ENCODE measurements at places on chromosomes 3 and 15.

- DNase-seq = no peak
Measured at GRCh38 chr15:71813723-71814470, 3.5 kb downstream of the NR2E3 start.

DNA sequence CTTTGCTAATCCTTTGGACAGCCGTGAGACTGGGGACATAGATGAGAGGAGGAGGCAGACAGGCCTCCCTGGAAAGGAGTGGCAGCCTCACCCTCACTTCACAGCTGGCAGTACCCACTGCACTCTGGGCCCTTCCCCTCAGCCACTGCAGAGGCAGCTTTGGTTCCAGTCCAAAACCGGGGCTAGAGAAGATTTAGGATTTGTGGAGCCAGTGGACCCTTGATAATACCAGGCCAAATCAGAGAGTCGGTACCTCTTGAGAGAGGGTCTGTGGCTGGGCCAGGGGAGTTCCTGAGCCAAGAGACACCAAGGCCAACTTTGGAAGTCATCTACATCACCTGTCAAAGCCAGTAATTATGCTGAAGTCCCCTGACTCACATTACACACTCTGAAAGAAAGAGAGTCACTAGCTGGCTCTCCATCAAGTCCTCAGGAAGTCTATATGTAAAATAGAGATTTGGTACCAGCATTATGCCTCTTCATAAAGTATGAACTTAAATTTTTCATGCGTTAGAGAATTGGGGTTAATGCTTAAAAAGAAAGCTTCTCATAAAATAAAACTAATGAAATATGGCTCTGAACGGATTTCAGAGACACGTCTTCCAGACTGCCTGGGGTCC lies 244.1 kb upstream of the SEMA6D start:
- DNase-seq = no peak

DNA sequence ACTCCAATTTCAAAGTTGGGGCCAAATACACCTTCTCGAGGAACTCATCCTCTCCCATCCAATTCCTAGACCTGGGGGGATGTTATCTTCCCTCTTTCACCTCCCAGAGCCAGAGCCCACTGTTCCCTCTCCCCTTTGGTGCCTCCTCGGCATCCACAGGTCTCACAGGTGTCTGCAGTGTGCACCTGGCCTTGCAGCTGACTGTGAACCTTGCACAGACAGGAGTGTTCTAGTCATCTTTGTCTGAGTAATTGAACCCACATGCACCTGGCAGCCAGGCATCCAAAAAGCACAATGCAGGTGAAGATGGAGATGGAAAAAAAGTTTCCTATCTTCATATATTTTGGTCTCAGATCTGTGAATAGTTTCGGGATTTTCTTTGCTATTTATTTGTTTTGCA lies 30.8 kb downstream of the PCOLCE2 start:
- DNase-seq = no peak

DNA sequence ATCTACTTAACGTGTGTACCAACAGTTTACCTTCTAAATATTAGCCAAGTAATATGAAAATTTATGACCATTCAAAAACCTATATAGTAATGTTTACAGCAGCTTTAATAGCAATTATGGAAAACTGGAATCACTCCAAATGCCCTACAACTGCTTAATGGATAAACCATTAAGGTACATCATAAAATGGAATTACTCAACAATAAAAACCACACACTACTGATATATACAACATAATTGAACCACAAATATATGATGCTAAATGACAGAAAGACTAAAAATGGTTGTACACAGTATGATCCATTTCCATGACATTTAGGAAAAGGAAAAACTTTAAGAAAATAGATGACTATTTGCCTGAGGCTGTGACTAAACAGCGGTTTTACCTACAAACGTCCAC lies 467.1 kb upstream of the EPHA6 start:
- no peak for DNase-seq

GRCh38 chr3:152266221-152266995 lies 2.3 kb upstream of the MBNL1 start:
- DNase-seq = no peak

- no peak for DNase-seq
Measured at GRCh38 chr3:124839896-124840295, 47.3 kb downstream of the ITGB5 start.

DNA sequence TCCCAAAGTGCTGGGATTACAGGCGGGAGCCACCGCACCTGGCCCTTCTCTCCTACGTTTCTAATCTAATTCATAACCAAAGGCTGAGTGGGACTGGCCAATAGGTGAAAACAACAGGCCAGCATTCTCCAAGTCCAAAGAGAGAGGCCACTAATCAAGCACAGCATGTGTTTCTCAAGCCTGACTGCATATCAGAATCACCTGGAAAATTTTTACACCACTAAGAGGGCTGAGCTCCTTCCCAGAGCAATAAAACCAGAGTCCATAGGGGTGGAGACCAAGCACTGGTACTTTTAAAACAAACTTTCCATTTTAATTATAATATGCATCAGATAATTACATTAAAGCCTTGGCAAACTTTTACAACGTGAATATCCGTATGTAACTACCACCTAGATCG lies 254.4 kb downstream of the OPA1 start:
- no peak for DNase-seq

DNA sequence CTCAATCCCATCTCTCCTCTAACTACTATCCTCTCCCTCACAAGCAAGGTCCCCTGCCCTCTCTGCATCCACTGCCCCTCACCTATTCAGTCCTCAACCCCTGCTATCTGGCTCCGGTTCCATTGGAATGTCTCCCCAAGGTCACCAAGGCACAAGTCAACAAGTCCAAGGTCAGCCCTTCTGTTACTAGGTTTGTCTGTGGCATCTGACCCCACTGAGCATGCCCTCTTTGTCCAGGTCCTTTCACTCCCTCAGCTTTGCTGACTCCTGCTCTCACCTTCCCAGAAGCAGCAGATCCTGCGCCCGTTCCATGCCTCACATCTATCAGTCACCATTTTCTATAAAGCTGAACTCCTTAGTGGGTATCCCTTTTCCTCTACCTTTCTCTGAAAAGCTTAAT lies 8.3 kb upstream of the SEMA7A start:
- DNase-seq = no peak

DNA sequence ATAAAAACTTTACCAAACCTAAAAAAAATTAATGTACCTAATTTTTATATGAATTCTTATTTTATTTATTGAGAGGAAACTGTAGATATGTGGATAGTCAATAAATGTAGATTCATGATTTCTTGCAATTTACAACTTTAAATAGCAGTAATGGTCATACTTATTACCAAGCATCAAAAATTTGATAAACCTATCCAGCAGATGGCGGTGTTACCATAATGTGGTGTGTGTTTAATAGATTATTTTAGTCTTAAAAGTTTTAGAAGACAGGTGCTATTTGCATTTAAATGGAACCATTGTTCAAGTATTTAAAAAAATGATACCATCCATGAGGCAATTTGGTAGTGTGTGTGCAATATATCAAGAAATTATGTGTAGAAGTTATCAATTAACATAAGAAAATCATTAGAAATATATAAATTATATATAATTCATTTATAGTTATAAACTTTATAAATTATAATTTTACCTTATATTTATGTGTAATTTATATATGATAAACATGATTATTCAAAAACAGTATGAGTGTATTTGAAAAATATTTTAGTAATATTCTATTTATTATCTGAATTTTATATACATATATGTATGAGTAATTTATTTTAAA lies 176.0 kb upstream of the BCHE start:
- DNase-seq = no peak

GRCh38 chr3:48621461-48621869 lies at the start of gene TMEM89:
Gene TMEM89, minus strand, starts transcription at chr3:48621769. Its CDS starts 13 bp downstream, at chr3:48621756.
- no peak for DNase-seq

GRCh38 chr15:27214961-27215360 lies 244.0 kb downstream of the GABRG3 start:
- no peak for DNase-seq

DNA sequence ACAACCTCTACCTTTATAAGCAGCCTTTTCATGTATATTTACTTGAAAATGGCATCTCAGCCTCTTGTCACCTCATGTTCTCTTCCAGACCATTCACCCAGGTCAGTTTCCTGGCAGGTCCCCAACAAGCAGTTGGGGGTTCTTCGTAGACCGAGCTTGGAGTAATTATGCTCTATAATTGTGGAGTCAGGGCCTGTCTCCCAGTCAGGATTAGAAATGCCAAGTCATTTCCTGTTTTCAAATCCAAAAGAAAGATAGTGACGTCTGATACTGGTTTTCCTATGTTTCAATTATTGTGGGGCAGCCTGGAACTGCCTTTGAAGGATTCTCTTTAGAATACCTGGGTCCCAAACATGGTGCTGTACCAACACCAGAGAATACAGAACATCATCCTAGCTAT lies 430.6 kb downstream of the MECOM start:
- DNase-seq = no peak

GRCh38 chr15:74043425-74044266 lies 38.7 kb downstream of the GOLGA6A start:
- no peak for DNase-seq

DNA sequence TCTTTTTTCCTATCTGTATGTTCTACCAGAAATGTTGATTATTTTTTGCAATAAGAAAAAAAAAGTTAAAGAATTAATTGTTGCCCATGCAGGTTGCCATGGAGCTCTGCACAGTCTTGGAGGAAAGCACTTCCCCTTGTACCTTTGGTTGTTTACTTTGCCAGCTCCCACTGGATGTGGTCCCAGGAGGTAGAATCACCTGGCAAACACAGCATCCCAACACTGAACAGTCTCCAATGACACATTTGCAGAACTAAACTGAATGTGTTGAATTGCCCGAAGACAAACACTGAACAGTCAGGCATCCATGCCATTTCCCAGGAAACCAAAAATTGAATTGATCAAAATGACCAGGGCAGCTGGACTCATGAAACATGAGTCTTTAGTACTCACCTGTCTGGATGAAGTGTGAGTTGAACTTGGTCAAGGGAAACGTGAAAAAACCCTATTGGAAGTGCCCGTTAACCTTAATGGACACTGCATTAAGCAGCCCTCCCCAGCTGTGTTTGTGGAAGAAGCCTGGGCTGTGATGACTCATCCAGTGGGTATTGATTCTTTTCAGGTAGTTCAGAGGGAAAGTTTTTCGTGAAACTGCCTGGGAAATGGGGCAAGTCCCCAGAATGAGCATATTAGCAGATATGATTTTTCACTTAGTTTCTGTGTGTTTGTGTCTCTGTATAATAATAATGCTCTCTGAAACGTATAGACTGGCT lies 284.7 kb upstream of the STT3B start:
- no peak for DNase-seq

DNA sequence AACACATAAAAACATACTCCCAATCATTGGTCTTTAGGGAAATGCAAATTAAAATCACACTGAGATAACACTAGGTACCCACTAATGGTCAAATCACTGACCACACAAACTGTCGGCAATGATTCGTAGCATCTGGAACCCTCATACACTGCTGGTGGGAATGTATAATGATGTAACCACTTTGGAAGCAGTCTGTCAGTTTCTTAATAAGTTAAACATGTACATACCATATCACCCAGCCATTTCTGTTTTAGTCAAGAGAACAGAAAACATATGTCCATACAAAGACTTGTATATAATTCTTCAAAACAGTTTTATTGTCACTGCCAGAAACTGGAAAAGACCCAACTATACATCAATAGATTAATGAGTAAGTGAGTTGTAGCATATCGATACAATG lies 63.3 kb upstream of the LRRC3B start:
- no peak for DNase-seq

- DNase-seq = no peak
Measured at GRCh38 chr3:33313331-33313730, 36.1 kb downstream of the FBXL2 start.

GRCh38 chr3:127768346-127769008 lies 53.8 kb downstream of the MGLL start:
- DNase-seq = no peak

DNA sequence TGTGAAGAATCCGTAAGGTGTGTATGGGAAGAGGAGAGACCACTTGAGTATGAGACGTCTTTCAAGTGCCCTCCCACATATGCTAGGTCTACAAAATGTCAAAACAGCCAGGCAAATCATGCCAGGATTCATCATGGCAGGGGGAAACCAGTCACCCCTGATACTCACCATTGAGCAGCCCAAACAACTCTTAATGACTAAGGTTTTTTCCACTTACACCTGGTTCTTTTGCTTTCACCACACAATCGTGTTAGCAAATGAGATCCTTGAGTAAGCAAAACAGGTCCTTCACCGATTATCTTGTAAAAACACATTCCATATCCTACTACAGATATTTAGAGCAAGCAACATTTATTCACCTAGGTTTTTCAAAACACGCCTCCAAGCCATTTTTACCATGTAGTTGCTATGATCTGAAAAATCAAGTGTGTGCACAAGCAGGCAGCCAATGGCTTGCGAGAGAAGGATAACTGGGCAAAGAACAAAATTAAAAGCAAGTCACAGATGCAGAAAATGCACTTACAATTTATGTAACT lies 177.5 kb upstream of the LPP start:
- no peak for DNase-seq

GRCh38 chr15:41634072-41634626 lies 26.1 kb upstream of the MGA start:
- DNase-seq = no peak

DNA sequence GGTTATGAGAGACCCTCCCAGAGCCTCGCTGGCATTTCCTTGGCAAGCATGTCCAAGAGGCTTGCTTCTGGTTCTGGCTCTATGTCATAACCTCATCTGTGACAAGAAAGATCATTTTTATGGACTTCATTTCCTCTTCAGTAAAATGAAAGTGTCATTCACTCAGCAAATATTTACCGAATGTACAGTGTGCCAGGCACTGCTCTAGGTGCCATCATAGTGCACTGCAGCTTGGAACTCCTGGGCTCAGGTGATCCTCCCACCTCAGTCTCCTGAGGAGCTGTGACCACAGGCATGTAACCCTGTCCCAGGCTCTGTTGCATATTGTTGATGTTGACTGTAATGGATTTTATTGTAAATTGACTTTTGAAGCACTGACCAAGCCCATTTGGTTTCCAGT lies 18.7 kb upstream of the ITPKA start:
- no peak for DNase-seq

GRCh38 chr3:138381413-138381901 lies 33.1 kb downstream of the MRAS start:
- DNase-seq = no peak

GRCh38 chr3:166177130-166177529 lies 339.9 kb upstream of the BCHE start:
- no peak for DNase-seq

GRCh38 chr3:180383332-180384020 lies 218.5 kb upstream of the TTC14 start:
- no peak for DNase-seq

- no peak for DNase-seq
Measured at GRCh38 chr15:94083467-94084052, 147.8 kb upstream of the MCTP2 start.

GRCh38 chr3:5071061-5071460 lies 51.0 kb upstream of the ARL8B start:
- no peak for DNase-seq
